ENCODE measurements at places on chromosomes 1 and 21. TPM values are rescaled to one million over a fixed set of nuclear protein-coding genes. Genes with fewer than 3 reads are reported as not detected.

SAMD13 gene
- 1.4 TPM for total RNA-seq

TRMT13 gene
- 7.0 TPM for total RNA-seq

EPHA10 gene
- total RNA-seq: not detected

ORC1 gene
- total RNA-seq: 12.6 TPM

FOXD2 gene
- under 0.01 TPM for total RNA-seq

MR1 gene
- total RNA-seq: 21.6 TPM

CAPN9 gene
- total RNA-seq: not detected

KLF17 gene
- total RNA-seq: 1.1 TPM

TOR1AIP1 gene
- total RNA-seq: 30.0 TPM

LAMC2 gene
- 2.0 TPM for total RNA-seq

SPRR2F gene
- total RNA-seq: not detected
